Cortex of kidney (tissue), 1 donor: ENCODE measurements at places on chromosomes 11 and 22.

- no peak for DNase-seq
These were observed 28.2 kb downstream of the OR6Q1 start for GRCh38 chr11:58059007-58059350.

DNA sequence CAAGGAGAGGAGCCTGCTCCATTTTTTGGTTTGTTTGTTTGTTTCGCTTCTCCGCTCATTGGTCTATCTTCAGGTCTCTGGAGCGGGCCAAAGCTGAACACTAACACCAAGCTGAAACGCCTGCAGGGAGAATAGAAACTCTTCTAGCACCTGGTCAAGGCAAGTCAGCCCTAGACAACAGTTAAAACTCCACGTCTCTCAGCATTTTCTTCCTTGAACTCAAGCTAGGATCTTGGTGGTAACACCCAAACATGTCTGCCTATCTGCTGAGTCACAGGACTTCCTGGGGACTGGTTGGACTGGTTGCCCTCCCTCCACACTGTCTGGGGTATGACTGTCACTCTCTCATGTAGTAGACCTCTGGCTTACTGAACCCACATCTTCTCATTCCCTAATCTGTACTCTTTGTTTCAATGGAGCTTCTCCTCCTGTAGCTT, 23.9 kb upstream of the RBFOX2 start:
- no peak for DNase-seq

- no peak for DNase-seq
These were observed 114.3 kb downstream of the CD44 start for GRCh38 chr11:35253237-35253636.

GRCh38 chr22:40044870-40045834, 50.4 kb downstream of the FAM83F start:
- no peak for DNase-seq

- no peak for DNase-seq
These were observed 2.4 kb upstream of the SYT8 start for GRCh38 chr11:1832211-1832919.

GRCh38 chr22:46108564-46109473, 41.5 kb upstream of the PPARA start:
- DNase-seq = no peak

- no peak for DNase-seq
These were observed 451.3 kb downstream of the TBC1D22A start for GRCh38 chr22:47213571-47214230.

GRCh38 chr11:22828373-22828772, 1.2 kb downstream of the SVIP start:
- DNase-seq = no peak

DNA sequence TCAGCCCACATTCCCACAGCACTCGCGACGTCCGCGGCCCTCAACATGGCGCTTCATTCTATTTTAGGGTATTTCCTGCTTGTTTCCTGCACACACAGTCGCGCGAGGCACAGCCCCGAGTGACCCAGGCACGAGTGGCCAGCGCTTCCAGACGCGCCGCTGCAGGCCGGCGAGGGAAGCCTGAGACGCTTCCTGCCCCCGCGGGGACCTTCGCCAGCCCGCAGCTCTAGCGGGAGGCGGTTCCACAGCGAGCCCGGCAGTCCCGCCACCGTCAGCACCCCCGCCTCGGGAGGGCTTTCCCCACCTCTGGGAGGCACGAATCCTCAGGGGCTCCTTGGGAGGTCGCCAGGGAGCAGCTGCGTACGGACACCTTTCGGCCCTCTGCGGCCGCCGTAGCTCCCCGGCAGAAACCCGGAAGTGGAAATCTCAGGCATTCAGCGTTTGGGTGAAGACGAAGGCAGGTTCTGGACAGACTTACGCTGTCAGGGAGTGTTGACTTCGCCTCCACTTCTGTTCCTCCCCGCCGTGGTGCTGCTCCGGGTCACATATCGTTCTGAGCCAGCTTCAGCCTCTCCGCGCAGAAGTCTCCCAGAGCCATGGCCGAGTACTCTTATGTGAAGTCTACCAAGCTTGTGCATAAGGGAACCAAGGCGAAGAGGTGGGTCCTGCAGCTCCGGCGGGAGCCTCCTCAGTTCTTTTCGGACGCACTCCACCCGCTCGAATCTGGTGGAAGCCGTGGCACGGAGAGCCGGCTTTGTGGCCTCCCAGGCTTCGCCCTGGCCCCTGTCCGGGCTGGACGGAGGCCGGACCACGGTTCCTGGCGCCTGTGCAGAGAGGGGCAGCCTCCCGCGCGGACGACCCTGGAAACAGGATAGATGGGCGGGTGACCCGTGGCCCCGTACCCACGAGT, 2925.9 kb upstream of the OR11H1 start:
- DNase-seq = no peak

GRCh38 chr22:16925407-16925966, 82.5 kb downstream of the GAB4 start:
- DNase-seq = no peak

DNA sequence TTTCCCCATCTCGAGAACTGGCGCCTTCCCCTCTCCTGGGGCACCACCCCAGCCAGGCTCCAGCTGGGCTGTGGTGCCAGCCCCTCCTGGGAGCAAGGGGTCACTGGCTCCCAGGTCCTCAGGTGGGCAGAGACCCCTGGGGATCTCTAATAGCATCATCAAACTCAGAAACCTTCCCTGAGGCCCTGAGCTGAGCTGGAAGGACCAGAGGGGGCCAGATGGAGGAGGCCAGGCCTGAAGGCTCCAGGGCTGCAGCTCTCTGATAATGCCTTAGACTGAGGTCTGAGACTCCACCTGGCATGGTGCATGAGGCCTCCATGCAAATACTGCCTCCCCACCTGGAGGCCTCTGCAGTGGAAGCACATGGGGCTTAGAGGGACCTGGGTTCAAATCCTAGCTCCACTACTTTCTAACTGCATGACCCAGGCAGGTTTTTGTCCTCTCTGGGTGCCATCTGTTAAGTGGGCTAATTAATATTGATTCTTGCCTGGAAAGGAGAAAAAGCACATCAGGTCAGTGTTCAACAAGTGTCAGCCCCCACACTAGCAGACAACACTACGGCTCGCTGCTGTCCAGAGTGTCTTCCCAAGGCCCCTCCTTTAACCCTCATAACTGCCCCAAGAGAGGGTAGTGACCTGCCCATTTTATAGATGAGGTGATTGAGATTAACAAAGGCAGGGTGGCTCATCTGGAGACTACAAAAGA, 1.5 kb downstream of the MAPK8IP1 start:
- DNase-seq = no peak

GRCh38 chr11:57903441-57904123, 120.1 kb upstream of the OR9Q1 start:
- no peak for DNase-seq

DNA sequence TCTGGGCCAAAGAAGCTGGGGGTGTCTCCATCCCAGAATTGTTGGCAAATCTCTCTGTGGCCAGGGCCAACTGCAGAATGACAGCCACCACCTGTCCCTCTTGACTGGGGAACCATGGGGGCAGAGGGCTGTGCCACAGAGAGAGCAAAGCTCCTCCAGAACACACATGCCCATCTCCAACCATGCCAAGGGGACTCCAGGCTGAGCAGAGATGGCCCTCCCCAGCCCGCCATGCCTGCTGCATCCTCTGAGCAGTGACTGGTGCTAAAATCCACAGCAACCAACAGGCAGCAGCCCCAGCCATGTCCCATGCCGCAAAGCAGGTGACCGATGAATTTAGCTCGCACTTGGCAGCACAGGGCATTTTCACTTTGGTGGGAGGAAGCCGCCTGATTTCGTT, 45.0 kb downstream of the LARGE1 start:
- no peak for DNase-seq

DNA sequence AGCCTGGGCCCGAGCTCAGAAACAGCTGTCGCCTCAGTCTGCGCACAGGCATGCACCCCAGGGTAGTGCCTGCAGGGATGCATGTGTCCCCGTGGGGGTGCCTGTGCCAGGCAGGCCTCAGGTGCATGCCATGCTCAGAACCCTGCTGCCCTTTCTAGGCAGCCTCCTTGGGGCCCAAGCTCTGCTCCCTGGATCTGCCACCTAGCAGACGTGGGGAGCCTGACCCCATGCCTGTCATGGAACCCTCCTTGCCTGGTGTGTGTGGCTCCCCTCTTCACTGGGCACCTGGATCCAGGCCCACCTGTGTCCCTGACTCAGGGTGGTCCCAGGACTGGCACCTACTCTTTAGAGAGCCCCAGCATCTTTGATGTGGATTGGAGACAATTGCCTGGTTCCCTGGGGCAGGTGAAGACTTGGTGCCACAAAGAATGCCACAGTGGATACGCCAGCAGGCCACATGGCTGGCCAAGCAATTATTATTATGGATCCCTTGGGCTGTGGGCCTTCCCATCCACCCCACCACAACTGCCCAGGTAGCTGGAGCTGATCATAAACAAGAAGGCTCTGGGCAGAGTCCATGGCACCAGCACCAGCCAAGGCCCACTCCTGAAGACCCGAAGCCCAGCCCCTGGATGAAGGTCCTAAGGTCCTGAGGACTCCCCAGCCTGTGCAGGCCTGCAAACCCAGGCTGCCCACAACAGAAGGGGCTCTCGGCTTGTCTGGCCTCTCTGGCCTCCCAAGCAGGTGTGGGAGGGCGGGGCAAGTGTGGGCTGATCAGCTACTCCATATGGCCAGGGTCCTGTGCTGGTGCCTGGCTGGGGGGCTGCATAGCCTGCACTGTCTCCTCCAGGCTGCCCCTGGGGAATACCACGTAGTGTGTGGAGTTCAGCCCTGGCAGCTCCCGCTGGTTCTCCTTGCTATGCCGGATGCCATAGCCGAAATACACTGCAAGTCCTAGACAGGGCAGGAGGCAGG, 3.8 kb downstream of the SLC7A4 start:
- no peak for DNase-seq

DNA sequence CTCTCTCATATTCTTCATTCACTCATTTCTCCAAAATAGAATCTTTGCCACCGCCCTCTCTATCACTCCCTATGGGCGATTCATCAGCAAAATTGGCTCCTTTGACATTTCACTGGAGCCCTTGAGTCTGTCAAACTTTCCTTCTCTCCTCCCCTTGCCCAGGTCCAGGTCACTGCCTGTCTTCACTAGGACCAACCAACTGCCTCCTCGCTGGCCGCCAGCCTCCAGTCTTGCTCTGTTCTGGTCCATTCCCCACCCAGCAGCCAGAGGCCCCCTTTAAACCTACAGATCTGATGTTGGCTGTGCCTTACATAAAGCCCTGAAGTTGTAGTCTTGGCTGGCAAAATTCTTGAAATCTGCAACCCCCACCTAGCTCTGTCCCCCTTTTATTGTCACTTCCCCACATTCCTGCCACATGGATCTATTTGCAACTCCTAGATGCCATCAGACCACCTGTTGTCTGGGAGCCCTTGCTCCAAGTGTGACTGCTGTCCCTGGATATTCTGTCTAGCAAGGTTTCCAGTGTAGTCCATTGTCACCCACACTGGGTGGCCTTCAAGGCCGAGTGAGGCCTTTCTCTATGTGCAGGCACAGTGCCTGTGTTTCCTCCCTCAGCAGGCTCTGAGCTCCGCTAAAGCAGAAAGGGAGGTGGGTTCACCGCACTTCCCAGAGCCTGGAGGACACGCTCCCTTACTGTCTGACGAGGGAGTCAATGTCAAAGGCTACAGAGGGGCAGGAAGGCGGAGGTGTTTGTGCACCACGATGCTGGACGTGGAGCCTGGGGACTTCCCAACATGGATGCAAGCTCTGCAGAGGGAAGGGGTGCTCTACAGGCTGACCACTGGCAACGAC, 25.5 kb downstream of the MYEOV start:
- no peak for DNase-seq

DNA sequence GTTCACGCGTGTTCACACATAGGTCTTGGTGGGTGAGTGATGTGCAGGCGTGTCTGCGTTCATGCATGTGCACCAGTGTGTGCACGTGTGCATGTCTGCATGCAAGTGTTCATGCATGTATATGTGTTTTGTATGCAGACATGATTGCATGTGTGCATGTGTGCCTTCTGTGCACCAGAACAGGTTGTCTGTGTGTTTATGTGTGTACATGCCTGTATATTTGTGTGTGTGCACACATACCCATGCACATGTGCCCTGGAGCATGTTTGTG, 4.9 kb downstream of the ZDHHC8 start:
- DNase-seq = no peak

DNA sequence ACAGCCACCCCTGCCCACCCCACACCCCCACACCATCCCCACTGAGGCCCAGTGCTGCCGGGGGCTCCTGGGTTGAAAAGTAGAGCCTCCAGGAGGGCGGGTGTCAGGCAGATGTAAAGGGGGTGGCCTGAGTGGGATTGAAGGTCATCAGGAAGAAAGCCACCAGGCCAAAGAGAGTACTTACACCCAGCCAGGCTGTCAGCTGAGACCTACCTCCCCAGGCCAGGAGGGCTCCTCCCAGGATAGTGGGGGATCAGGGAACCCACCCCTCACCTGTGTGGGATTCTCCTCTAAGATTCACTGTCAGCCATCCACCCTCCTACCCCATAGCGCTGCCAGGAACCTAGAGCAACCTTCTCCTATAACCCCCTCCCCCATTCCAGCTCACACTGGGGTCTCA, 17.2 kb upstream of the FCHSD2 start:
- no peak for DNase-seq

- no peak for DNase-seq
These were observed 527 bp upstream of the MRPL48 start for GRCh38 chr11:73787051-73787642.

DNA sequence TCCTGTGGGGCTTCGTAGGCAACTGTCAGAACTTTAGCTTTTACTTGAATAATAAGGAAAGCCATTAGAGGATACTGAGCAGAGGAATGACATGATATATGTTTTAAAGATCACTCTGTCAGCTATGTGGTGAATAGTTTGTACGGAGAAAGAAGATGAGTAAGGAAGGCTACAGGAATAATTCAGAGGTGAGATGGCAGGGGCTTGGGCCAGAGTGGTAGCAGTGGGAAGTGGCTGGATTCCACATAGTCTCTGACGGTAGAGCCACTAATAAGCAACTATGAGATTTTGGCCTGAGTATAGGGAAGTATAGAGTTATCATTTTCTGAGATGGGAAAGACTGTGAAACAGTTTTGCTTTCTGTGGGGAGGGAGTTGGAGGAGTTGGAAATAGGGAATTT, 93.9 kb upstream of the MTMR2 start:
- no peak for DNase-seq

DNA sequence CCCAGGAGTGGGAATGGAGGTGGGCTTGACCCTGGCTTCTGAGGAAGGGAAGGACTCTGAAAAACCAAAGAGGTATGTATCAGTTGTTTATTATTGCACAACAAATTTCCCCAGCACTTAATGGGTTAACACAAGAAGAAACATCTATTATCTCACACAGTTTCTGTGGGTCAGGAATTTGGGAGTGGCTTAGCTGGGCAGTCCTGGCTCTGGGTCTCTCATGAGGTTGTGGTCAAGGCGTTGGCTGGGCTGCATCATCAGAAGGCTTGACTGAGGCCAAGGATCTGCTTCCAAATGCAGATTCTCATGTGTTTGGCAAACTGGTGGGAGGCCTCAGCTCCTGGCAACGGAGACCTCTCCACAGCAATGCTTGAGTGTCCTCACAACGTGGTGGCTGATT, 17.5 kb upstream of the SMIM38 start:
- no peak for DNase-seq

- no peak for DNase-seq
These were observed 63.0 kb downstream of the HORMAD2 start for GRCh38 chr22:30143265-30143664.
